ENCODE measurements at places on chromosomes 12 and 14. TPM values are rescaled to one million over a fixed set of nuclear protein-coding genes. Genes with fewer than 3 reads are reported as not detected.

- no peak for DNase-seq
Observed at GRCh38 chr14:63788011-63788933, 60.4 kb upstream of the SGPP1 start.

ACOT6 gene
- total RNA-seq: 0.27 TPM

OVCH1 gene
- total RNA-seq: 0.43 TPM

CD9 gene
- total RNA-seq: 119 TPM

- no peak for DNase-seq
Observed at GRCh38 chr14:37587131-37587803, 7.8 kb downstream of the FOXA1 start.

OASL gene
- not detected for total RNA-seq

DNA sequence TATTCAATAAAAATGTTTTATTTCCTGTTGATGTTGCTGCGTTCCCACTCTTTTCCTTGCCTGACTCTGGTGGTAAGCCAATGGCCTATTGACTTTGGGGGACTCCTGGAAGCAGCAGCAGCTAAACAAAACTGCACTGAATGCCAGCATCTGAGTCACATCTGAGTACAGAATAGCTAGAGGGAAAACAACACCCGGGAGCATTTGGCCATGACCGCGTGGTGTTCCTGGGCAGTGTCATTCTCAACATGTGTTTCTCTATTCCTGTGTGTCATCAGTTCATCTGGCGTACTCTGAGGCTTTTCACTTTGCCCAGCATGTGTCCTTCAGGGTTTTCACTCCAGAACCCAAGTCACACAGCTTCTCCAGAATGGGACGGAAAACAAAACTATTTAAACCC, 238.8 kb downstream of the PAWR start:
- no peak for DNase-seq

CLIP1 gene
- total RNA-seq: 65.1 TPM

GRCh38 chr12:119843100-119843499, 34.0 kb downstream of the CIT start:
- DNase-seq: no peak

DNA sequence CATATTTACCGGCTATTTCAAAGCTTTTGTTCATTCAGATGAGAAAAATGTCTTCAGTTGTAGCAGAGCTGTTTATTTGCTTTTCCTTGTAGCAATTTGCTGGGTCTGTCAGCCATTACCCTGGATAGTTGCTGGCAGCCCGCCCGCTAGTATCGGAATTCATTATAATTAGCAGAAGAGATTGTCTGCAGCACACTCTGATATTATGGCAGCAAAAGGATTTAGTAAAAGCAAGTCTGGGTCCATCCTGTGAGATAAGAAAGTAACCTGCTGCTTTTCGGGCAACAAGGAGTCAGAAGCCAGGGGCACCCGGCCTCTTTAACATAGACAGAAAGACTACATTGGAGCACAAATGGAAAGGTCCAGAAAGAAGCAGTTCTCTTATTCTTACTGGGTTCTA, 6.1 kb upstream of the SLC35E3 start:
- DNase-seq: no peak

GRCh38 chr12:89349814-89350213, 2.5 kb downstream of the DUSP6 start:
- DNase-seq: peak; percentile 81
